ENCODE measurements at places on chromosomes 16 and 17.

DNA sequence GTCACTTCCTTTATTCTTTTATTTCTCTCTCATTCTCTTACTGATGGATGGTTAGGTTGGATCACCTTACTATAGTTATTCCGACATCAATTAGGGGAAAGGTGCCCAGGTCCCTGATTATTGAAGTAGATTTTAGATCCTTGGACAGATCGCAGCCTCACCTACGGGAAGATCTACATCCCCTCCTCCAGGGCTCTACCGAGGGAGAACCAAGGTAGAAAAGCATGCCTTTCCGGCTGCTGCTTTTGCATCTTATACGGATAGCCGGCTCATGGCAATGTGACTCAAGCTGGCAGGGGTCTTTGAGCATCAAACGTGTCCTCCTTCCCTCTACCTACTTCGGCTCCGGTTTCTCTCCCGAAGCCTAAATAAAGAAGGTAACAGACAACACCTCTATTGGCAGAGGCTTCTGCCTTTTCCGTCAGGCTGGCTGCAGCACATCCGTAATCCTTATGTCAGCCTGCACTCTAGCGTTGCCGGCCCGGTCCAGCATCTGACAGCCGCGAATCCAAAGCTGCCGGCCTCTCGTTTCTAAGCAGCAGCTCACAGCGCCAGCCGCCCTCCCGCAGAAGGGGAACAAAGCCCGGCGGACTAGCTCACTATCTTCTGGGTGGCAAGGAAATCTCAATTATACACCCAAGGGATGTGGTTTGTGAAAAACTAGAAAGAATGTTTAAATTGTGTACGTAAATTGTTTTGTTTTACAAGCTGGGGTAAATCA, 46.9 kb downstream of the IRX6 start:
- DNase-seq, result no peak

GRCh38 chr17:52106638-52107261, 51.8 kb downstream of the CA10 start:
- no peak for DNase-seq

GRCh38 chr16:67150833-67151396, at the start of gene B3GNT9:
Gene B3GNT9, minus strand, starts transcription at chr16:67150998. Its CDS starts 513 bp downstream, at chr16:67150485.
- no peak for DNase-seq

DNA sequence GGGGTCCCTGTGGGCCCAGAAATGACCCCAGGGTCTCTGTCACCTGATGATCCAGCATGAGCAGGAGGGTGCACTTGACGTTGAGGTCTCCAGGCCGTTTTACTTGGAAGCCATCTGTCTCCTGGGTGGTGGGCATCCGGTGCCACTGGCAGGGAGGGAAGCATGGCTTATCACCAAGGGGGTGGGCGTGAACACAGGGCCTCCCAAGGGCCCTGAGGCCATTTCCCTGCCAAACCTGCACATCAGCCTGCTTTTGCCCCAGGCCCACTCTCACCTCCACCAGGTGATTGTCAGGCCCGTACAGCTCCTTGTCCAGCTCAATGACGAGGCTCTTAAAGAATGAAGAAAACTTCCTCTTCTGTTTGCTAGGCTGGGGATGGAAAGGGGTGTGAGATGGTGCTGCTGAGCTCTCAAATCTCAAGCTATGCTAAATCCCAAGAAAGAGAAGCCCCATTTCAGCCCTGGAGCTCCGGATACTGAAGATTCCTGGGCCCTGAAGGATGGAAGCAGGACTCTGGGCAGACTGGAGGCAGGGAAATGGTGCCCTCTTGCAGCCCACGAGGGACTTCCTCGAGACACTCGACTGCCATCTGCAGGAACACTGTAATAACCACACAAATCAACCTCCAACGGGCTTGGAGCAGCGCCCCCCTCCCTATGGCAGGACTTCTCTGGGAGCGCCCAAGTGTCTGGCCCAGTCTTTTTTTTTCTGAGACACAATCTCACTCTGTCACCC, 7.1 kb upstream of the FTSJ3 start:
- peak; percentile 63 for DNase-seq

DNA sequence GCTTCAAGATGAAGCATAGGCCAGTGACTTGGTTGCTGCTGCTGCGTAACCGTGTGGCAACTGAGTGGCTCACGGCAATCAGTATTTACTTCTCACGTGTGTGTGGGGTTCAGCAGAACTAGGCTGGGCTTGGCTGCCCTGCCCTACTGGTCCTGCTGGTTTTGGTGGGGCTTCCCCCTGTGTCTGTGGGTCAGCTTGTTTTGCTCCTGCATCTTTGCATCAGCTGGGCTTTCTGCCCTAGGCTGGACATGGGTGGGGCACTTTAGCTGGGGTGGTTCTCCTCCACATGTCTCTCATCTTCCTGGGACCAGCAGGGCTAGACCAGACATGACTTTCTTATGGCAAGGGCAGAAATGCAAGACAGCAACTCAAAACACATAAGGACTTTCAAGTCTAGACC, 550.5 kb downstream of the MAF start:
- DNase-seq, result no peak

GRCh38 chr17:81391936-81392908, 3.0 kb upstream of the BAHCC1 start:
- DNase-seq, result no peak

DNA sequence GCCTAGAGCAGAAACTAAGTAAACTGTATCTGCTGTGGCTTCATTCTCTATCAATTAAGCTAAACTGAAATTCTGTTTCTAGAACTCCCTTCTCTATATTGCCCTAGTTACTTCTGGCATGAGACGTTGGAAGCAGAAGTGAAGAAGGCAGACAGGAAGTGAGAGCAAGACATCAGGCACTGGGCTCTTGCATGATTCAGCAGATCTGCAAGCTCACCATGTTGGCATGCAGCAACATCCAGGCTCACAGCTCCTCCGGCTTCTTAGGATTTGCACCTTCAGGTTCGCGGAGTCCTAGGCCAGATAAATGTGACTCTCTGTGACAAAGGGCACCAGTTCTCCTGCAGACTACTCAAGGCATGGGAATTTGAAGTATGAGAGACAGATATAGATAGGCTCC, 148.3 kb downstream of the CDH8 start:
- DNase-seq, result peak; percentile 17

Data from CD4-positive, alpha-beta T cell treated with Interleukin-15 for 1 hour (primary cell).